Suppressor macrophage treated with lipopolysaccharide for 1 hour (primary cell): ENCODE measurements at places on chromosomes 7 and 10.
A peak's percentile ranks its signal among the peaks of the same experiment; 100 is the strongest.

DNA sequence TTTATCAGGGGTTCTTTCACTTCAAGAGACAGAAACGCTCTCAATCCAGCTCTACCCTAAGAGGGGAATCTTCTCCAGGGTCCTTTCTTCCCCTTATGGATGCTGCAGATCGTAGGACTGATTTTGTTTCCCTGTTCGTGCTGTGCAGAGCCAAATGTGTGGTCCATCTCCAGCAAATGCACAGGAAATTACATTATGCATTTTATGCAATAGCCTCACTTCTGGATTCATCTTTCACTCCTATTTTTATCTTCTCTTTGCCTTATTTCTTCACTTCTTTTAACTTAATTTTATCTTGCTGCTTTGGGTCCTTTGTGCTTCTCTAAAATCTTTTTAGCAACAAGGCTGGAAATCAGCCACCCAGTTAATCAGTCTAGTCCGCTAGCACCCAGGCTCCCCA lies 184.5 kb upstream of the INHBA start:
- DNase-seq: no peak

DNA sequence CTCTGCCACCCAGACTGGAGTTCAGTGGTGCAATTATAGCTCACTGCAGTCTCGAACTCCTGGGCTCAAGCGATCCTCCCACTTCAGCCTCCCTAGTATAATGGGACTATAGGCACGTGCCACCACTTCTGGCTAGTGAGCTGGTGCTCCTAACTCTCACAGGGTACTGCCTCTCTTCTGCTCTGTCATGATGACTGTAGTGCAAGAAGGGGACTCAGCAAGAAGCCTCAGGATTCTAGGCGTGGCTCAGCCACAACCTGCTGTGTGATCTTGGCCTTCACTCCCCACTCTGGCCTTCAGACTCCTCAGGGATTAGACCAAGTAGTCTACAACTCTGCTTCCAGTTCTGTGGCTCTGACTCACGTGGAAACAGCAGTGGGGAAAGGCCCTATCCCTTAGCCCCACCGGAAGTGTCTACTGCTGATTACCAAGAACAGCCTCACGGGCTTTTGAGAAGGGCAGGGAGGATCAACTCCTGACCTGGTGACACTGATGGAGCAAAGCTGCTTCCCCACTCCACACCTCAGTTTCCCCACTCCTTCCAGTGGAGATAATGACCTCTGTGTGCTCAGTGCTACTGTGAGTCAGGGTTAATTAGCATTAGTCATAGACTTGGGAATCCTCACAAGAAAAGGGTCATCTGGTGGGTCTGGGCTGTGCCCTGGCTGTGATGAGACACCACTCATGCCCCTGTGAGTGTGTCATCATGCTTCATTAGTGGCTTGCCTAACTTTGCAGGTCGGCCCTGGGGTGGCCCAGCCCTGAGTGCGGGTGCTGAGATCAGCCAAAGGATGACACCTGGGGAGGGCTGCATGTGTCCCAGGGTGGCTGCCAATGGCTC lies 41.1 kb downstream of the ZC3HC1 start:
- peak; percentile 90 for DNase-seq

- DNase-seq: no peak
These were observed 11.3 kb downstream of the ZNF680 start for GRCh38 chr7:64551375-64552142.

- no peak for DNase-seq
These were observed 9.4 kb upstream of the HERC4 start for GRCh38 chr10:68084469-68084868.

- DNase-seq: no peak
These were observed 28.9 kb downstream of the MGAM start for GRCh38 chr7:142024547-142024946.

- DNase-seq: peak; percentile 69
These were observed 15.9 kb downstream of the TMEM176B start for GRCh38 chr7:150784120-150784736.

GRCh38 chr7:130912862-130913638 lies 179.0 kb upstream of the KLF14 start:
- DNase-seq: peak; percentile 95

DNA sequence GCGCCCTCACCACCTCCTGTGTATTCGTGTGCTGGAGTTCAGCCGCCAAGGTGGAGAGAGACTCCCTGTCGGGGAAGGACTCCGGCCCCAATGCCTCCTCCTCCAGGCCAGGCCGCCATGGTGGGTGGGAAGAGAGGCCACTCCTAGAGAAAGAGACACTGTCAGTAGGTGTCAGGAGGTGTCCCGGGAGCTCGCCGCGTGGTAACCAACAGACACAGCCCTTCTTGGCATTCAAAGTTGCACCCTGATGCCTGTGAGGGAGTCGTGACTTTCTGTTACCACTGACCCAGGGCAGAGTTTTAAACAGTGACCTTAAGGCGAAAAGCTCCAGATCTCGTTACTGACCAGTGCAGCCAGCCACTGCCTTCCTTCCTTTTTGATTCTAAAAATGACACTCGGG lies 155.2 kb downstream of the CUX1 start:
- no peak for DNase-seq

- no peak for DNase-seq
These were observed 3.5 kb downstream of the LLCFC1 start for GRCh38 chr7:142942746-142943145.

- DNase-seq: no peak
These were observed 107.5 kb upstream of the NPS start for GRCh38 chr10:127441350-127442219.

GRCh38 chr10:93718937-93719725 lies 16.7 kb upstream of the FRA10AC1 start:
- peak; percentile 36 for DNase-seq

DNA sequence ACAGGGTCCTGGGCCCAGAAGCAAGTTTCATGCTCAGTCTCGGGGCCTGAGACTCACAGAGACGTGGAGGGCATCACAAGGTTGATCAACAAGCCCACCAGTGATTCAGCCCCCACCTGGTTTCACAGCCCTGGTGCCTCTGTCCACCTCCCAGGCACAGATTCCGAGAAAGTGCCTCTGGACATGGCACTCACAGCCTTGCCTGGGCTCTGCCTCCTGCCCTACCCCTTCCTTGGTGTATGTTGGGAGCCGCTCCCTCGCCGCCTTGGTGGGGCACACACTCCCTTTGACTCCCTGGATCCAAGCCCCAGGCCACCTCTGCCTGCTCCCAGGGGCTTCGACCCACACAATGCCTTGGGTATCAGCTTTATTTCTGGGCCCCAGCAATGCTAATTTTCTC lies 200.8 kb upstream of the PPP2R2D start:
- no peak for DNase-seq

- no peak for DNase-seq
These were observed 53.2 kb upstream of the FAM20C start for GRCh38 chr7:139131-139530.

DNA sequence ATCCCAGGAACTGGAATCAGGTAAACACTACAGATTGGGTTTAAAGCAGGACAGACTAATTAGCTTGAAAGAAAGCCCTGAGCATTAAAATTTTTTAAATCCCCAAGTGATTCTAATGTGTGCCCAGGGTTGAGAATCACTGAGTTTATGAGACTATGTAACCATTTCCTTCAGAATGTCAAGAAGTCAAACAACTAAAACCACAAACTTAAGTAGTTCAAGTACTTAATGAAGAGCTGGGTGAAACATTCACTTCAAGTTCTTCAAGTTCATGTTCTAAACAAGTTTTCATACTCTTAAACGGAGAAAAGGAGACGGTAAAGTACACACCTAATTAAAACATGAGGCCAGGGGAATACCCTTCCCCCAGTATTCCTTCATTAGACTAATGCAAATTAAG lies 28.2 kb upstream of the TLL2 start:
- DNase-seq: no peak

- no peak for DNase-seq
These were observed 271.9 kb downstream of the PLXDC2 start for GRCh38 chr10:20088061-20088701.

DNA sequence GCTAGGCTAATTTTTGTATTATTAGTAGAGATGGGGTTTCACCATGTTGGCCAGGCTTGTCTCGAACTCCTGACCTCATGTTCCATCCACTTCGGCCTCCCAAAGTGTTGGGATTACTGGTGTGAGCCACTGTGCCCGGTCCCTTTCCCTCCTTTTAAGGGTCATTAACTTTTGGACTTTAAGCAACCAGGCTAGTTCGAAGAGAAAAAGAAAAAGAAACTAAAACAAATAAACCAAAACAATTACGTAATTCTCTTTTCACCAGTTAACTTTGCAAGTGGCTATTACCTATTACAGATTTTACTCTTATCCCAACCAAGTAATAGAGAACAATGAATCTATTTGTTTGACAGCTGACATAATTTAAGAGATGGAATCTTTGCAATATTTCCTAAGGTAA lies 72.8 kb upstream of the SEMA3C start:
- no peak for DNase-seq

DNA sequence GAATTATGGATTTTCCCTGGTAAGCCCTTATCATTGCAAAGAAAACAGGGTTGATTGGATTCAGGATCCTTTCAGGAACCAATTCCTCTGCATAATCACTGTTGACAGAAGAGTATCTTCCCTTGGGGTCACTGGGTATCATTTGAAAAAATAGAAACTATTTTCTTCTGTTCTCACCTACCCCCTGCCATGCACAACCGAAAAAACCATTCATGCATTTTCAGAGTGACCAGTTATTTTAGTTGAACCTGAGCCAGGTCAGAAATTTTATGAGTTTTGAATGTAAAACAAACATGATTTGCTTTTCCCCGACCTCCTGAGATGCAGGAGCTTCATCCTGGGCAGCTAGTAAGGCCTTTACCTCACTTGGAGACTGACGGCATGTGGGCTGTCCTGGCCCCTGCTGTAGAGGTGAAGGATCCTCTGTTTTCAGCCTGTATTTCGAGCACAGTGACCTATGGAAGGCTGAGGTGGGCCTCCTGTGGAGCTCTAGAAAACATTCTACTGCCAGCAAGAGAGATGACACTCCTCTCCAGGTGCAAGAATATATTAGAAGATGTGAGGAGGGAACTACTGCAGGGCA lies 30.1 kb downstream of the TMEM178B start:
- DNase-seq: no peak

GRCh38 chr7:121140790-121141189 lies 152.3 kb downstream of the CPED1 start:
- DNase-seq: no peak

DNA sequence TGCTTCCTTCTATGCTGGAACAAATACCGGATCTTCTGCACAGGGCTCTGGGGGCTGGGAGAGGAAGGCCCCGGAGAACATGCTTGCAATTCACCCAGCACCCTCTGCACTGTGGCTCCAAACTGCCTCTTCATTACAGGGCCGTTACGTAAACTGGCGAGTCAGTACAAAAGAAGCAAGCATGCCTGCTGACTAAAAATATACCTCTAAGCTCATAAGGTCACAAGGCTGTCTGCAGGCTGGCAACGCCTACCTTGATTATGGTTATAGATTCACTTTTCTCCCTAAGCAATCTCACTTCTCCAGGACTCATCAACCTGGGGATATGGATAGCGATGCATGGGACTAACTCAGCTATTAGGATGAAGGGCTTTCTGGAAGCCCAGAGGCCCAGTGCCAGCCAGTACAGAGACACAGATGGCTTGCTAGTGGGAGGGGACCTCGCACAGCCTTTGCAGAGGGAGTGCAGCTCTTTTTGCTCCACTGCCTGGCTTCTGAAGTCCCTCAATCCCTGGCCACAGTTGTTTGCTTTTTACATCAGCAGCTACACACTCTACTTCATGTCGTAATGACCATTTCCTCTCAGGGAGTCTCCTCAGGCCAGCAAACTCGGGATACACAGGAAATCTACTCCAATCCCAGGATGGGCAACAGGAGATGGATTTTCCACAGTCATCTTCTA lies 96.1 kb downstream of the SH3PXD2A start:
- DNase-seq: peak; percentile 59

- DNase-seq: no peak
These were observed 89.2 kb downstream of the PTEN start for GRCh38 chr10:87952612-87953011.

DNA sequence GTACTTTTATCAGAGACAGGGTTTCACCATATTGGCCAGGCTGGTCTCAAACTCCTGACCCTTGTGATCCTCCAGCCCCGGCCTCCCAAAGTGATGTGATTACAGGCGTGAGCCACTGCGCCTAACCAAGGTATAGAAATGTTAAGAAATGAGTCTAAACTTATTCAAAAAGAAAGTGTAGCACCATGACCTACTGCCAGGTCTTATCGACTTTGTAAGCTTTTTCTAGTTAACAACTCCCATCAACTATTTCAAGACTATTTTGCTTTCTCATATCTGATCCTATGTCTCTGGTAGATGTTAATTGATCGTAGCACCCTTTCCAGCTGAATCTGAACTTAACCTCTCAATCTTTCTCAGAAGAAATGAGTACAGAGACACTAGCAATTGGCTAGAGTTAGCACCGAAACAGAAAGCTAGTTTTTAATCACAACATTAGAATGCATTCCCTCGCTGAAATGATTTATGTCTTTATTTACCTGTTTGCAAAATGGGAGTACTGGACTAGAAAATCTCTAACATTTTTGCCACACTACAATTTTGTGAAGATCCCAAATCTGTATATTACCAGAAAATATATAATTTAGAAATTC lies 114.0 kb upstream of the HGF start:
- DNase-seq: no peak

- no peak for DNase-seq
These were observed at the start of gene TAS2R4 for GRCh38 chr7:141776374-141776773. TAS2R4 (plus strand) TSS chr7:141776674; CDS start chr7:141778489, 1,815 bp downstream.

GRCh38 chr10:61655335-61655851 lies 7.3 kb upstream of the CABCOCO1 start:
- no peak for DNase-seq

DNA sequence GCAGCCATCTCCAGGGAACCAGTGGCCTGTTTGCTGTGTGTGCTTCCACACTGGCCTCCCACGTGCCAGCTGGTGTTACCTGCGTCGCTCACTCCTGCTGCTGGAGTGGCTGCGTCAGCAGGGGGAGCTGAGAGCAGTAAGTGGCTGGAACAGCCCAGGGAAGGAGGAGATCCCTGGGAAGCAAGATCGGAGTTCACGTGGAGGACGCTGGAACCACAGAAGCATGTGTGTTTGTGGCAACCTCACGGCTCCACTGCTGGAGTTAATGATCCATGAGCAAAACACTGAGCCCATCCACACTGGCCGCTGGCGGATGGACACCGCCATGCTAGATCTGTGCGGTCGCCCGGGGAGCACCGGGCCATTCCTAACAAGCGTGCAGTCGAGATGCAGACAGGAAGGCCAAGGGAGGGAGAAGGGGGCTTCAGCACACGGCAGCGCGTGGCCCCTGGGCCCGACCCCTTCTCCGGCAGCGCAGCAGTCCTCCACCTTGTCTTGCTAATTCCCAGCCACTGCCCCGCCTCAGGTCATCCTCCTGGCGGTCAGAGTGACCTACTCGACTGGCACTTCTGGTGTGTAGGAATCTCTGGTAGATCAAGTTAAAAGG lies 68.5 kb upstream of the EEPD1 start:
- no peak for DNase-seq

DNA sequence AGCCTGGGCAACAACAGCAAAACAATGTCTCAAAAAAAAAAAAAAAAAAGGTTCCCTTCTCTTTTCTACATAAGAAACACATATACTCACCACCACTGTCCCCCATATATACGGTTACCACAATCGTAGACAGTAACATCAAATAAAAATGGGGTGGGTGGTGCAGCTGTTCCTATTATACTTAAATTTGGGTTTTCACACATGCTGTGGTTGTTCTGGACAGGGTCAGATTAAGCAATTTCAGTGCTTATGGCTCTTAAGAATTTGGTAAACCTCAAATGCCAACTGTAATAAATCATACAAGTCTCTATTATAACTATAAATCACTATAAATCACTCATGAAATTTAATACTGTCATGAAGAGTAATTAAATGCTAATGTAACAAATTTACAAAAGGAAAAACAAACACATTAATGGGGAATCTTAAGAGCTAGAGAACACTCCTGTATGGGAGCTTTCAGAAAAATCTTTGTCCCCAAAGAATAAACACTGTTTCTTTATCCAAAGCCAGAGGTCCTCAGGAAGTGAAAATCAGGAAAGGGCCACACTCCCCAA lies 143.6 kb downstream of the GLI3 start:
- DNase-seq: no peak
